ENCODE measurements at places on chromosomes 1 and 21. TPM values are rescaled to one million over a fixed set of nuclear protein-coding genes. Genes with fewer than 3 reads are reported as not detected.

- no peak for DNase-seq
Measured at GRCh38 chr1:63612564-63612963, 19.4 kb downstream of the PGM1 start.

SPRR2E gene
- not detected for polyA plus RNA-seq

DNA sequence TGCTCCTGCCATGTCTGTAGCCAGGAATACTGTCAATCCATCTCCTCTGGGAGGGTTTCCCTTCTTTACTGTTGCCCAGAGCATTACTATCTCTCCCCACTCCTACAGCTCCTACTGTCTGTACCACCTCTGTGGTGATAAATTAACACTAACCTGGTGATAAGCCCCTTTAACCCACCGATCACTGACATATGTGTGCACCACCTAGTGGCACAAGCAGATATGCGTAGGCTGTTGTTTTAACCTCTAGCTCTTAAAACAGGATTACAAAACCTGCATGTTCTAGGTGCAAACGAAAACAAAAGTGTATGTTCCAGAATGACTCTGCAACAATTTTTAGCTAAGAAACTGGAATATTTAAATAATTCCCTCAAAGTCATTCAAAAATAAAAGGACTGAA lies 93.9 kb upstream of the BEND5 start:
- no peak for DNase-seq

DNA sequence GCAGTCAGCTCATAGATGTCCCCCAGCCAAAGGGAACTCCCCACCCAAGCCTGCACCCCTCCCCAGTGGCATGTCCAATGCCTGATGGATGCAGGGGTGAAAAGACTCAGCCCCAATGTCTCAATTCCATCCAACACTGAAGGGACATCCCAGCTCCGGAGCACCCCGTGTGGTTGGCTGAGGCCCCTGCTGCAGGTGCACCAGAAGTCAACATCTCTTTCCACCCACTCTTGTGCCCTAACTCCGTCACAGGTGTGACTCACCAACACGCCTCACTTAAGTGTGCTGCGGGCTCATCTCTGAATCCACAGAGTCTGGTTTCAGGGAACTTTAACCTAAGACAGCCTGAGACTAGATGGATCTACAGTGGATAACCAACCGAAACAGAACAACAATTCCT lies 40.9 kb upstream of the ZBTB18 start:
- DNase-seq: no peak

A3GALT2 gene
- not detected for polyA plus RNA-seq

- DNase-seq: no peak
Measured at GRCh38 chr1:175208773-175209492, 16.4 kb upstream of the KIAA0040 start.

- DNase-seq: no peak
Measured at GRCh38 chr1:78009836-78010235, 5.1 kb downstream of the DNAJB4 start.

All from muscle of arm (tissue), 14 donors.